ENCODE measurements at places on chromosomes 2 and 18. TPM values are rescaled to one million over a fixed set of nuclear protein-coding genes. Genes with fewer than 3 reads are reported as not detected.

Gene POTEC
- polyA plus RNA-seq = 0.01 TPM

Gene MATN3
- polyA plus RNA-seq = not detected

Gene KIF5C
- polyA plus RNA-seq = not detected

Gene NCKAP5
- not detected for polyA plus RNA-seq

Gene ALPI
- polyA plus RNA-seq = not detected

Gene SULT1C2
- not detected for polyA plus RNA-seq

Gene CNDP1
- polyA plus RNA-seq = not detected

Gene NPPC
- polyA plus RNA-seq = not detected

Gene CHST9
- polyA plus RNA-seq = not detected

Gene QPCT
- not detected for polyA plus RNA-seq

Gene GPR39
- polyA plus RNA-seq = not detected

- H3K36me3 ChIP-seq = no peaks in the 10 kb centered on the region
- DNase-seq = no peak
- H3K4me3 ChIP-seq = no peak overlapping the region
- H3K27ac ChIP-seq = no peak overlapping the region
Observed at GRCh38 chr2:135820003-135820618, 16.9 kb downstream of the LCT start.

GRCh38 chr2:238573065-238573778, 146.5 kb downstream of the ASB1 start:
- no peaks in the 10 kb centered on the region for H3K36me3 ChIP-seq
- no peaks in the 10 kb centered on the region for H3K4me1 ChIP-seq
- DNase-seq = peak; percentile 15
- no peak overlapping the region for H3K4me3 ChIP-seq

- H3K4me3 ChIP-seq = no peak overlapping the region
- H3K27me3 ChIP-seq = no peaks in the 10 kb centered on the region
- DNase-seq = no peak
- H3K36me3 ChIP-seq = peaks cover 78% of the 10 kb centered on the region
- no peak overlapping the region for H3K27ac ChIP-seq
- no peaks in the 10 kb centered on the region for H3K4me1 ChIP-seq
Observed at GRCh38 chr2:27638709-27639108, 9.9 kb downstream of the GPN1 start.

DNA sequence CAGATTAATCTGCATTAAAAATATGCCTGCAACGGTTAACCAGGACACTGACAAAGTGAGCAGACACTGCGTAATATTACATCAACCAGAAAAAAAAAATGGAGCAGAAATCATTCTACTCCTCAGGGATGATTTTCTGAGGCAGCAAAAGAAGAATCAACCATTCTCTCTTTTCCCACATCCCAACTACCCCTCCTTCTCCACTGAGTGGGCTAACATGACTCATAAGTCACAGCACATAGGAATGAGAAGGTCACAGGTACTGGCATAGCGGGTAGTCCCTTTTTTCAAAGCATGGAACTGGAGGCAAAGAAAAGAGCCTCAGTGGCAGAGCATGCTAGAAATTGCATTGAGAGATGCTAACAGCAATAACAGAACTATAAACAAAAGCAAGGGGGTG, 54.3 kb upstream of the TSPYL6 start:
- no peak overlapping the region for H3K27ac ChIP-seq
- H3K4me3 ChIP-seq = no peak overlapping the region
- H3K4me1 ChIP-seq = no peaks in the 10 kb centered on the region

GRCh38 chr2:113112871-113113270, 14.5 kb upstream of the IL1RN start:
- H3K4me3 ChIP-seq = no peak overlapping the region
- H3K27me3 ChIP-seq = no peaks in the 10 kb centered on the region
- peaks cover 4% of the 10 kb centered on the region for H3K4me1 ChIP-seq
- no peak overlapping the region for H3K27ac ChIP-seq
- H3K36me3 ChIP-seq = no peaks in the 10 kb centered on the region

GRCh38 chr2:31362581-31362980, 52.0 kb downstream of the XDH start:
- no peaks in the 10 kb centered on the region for H3K27me3 ChIP-seq
- no peaks in the 10 kb centered on the region for H3K36me3 ChIP-seq
- H3K27ac ChIP-seq = no peak overlapping the region

GRCh38 chr18:23935804-23936203, 78.8 kb upstream of the TTC39C start:
- H3K36me3 ChIP-seq = no peaks in the 10 kb centered on the region
- H3K27ac ChIP-seq = no peak overlapping the region
- no peak overlapping the region for H3K4me3 ChIP-seq
- H3K4me1 ChIP-seq = no peaks in the 10 kb centered on the region
- no peak for DNase-seq
- H3K27me3 ChIP-seq = no peaks in the 10 kb centered on the region

- H3K27me3 ChIP-seq = no peaks in the 10 kb centered on the region
- H3K4me1 ChIP-seq = no peaks in the 10 kb centered on the region
- H3K27ac ChIP-seq = no peak overlapping the region
- H3K4me3 ChIP-seq = no peak overlapping the region
Observed at GRCh38 chr2:229244975-229245374, 26.1 kb downstream of the PID1 start.

GRCh38 chr2:235085476-235085875, 133.7 kb downstream of the SH3BP4 start:
- H3K4me3 ChIP-seq = no peak overlapping the region
- H3K4me1 ChIP-seq = no peaks in the 10 kb centered on the region
- no peaks in the 10 kb centered on the region for H3K36me3 ChIP-seq
- DNase-seq = no peak

GRCh38 chr18:63379639-63379962, 12.6 kb upstream of the KDSR start:
- H3K36me3 ChIP-seq = no peaks in the 10 kb centered on the region
- H3K4me3 ChIP-seq = no peak overlapping the region
- H3K4me1 ChIP-seq = no peaks in the 10 kb centered on the region

GRCh38 chr2:34979148-34979547, 1376.4 kb upstream of the CRIM1 start:
- DNase-seq = no peak
- no peaks in the 10 kb centered on the region for H3K36me3 ChIP-seq
- H3K4me1 ChIP-seq = no peaks in the 10 kb centered on the region
- no peak overlapping the region for H3K27ac ChIP-seq

DNA sequence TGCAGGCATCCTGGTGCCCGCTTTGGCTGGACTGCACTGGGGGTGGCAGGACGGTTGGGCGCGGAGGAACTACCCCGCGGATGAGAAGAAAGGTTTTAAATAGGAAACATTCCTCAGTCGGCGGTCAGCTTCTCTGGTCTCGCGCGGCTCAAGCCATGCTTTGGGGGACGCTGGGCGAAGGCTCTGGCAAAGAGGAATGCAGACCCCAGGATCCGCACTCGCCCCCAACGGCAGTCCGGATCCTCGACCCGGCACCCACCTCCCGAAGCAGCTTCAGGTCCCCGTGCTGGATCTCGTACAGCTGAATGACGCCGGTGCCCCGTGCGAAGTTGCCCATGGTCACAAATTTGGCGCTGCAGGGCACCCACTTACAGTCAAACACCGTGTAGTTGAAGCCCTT, 686 bp upstream of the PNO1 start:
- peaks cover 13% of the 10 kb centered on the region for H3K4me1 ChIP-seq
- DNase-seq = no peak
- peak overlapping the region; percentile 98 for H3K27ac ChIP-seq

DNA sequence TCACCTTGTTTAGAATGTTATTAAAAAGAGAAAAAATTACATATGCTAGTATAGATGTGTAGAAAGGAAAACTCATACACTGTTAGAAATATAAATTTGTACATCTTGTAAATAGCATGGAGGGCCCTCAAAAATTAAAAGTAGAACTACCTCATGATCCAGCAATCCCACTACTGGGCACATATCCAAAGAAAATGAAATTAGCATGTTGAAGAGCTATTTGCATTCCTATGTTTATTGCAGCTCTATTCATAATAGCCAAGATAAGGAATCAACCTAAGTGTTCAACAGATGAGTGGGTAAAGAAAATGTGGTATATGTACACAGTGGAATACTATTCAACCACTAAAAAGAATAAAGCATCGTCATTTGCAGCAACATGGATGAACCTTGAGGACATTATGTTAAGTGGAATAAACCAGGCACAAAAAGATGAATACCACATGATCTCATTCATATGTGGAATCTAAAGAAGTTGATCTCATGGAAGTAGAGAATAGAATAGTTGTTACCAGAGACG, 251.5 kb upstream of the THUMPD2 start:
- H3K27me3 ChIP-seq = no peaks in the 10 kb centered on the region
- no peak overlapping the region for H3K27ac ChIP-seq
- no peaks in the 10 kb centered on the region for H3K36me3 ChIP-seq
- H3K4me3 ChIP-seq = no peak overlapping the region

- no peak overlapping the region for H3K27ac ChIP-seq
- H3K36me3 ChIP-seq = no peaks in the 10 kb centered on the region
- no peaks in the 10 kb centered on the region for H3K27me3 ChIP-seq
- no peak overlapping the region for H3K4me3 ChIP-seq
Observed at GRCh38 chr18:4806331-4806730, 351.2 kb upstream of the DLGAP1 start.

- H3K4me3 ChIP-seq = no peak overlapping the region
- H3K27ac ChIP-seq = no peak overlapping the region
- peak; percentile 43 for DNase-seq
- H3K27me3 ChIP-seq = no peaks in the 10 kb centered on the region
- no peaks in the 10 kb centered on the region for H3K36me3 ChIP-seq
- peaks cover 29% of the 10 kb centered on the region for H3K4me1 ChIP-seq
Observed at GRCh38 chr18:3441290-3441689, 8.7 kb upstream of the TGIF1 start.

DNA sequence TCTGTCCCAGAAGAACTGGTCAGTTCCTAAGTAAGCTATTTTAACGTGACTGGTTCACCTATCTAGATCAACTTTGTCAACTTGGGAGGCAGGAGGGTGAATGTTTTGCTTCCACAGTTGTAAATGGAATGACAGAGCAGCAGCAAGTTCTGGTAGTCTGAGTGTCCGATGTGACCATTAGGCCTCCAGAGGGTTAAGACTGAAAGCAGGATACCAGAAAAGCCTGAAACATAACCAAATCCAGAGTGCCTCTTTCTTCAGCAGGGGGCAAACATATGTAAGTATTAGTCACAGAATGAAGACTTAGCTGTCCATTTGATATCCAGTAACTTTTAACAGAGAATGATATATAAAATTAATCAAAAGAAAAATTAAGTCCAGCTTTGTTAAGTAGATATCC, 9.2 kb downstream of the HOXD3 start:
- no peak overlapping the region for H3K4me3 ChIP-seq
- peaks cover 45% of the 10 kb centered on the region for H3K27me3 ChIP-seq
- DNase-seq = no peak
- no peaks in the 10 kb centered on the region for H3K36me3 ChIP-seq
- no peak overlapping the region for H3K27ac ChIP-seq

- peaks cover 8% of the 10 kb centered on the region for H3K4me1 ChIP-seq
- no peaks in the 10 kb centered on the region for H3K36me3 ChIP-seq
- no peak overlapping the region for H3K27ac ChIP-seq
- peaks cover 3% of the 10 kb centered on the region for H3K27me3 ChIP-seq
Observed at GRCh38 chr2:112923967-112924338, 13.0 kb downstream of the IL37 start.

GRCh38 chr2:221402072-221402471, 170.0 kb downstream of the EPHA4 start:
- no peaks in the 10 kb centered on the region for H3K4me1 ChIP-seq
- no peak for DNase-seq
- H3K27ac ChIP-seq = no peak overlapping the region
- H3K27me3 ChIP-seq = no peaks in the 10 kb centered on the region

GRCh38 chr2:241063587-241063986, 38.5 kb downstream of the MTERF4 start:
- no peak overlapping the region for H3K4me3 ChIP-seq
- no peaks in the 10 kb centered on the region for H3K36me3 ChIP-seq
- no peaks in the 10 kb centered on the region for H3K4me1 ChIP-seq
- H3K27me3 ChIP-seq = peaks cover 4% of the 10 kb centered on the region
- no peak for DNase-seq

All from K562 (cell line).